ENCODE measurements at places on chromosomes 2 and 18.

- DNase-seq = no peak
Measured at GRCh38 chr2:221962186-221962585, 336.6 kb downstream of the PAX3 start.

DNA sequence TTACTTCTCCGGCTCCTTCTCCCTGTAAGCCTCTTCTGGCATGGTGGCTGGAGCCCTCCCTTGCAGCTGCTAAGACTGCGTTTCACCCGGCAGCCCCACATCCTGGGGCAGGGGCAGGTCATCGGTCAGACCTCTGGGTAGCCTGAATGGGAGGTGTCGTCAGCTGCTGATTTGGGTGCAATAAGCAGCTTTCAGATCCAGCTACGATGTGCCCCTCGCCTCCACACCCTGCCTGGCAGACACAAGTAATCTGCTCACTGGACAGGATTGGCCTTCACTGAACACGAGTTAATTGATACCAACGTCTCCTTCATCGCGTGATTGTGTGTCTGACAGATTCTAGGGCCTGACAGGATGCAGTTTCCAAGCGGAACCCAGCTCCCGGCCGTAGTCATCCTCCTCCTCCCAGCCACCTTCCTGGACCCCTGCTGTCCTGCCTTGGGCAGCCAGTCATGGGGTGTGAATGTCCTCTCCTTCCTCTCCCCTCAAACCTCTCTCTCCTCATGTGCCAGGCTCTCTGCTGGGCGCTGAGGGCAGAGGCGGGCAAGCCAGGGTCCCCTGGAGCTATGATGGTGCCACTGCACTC, 18.9 kb upstream of the PDIA6 start:
- DNase-seq = no peak

DNA sequence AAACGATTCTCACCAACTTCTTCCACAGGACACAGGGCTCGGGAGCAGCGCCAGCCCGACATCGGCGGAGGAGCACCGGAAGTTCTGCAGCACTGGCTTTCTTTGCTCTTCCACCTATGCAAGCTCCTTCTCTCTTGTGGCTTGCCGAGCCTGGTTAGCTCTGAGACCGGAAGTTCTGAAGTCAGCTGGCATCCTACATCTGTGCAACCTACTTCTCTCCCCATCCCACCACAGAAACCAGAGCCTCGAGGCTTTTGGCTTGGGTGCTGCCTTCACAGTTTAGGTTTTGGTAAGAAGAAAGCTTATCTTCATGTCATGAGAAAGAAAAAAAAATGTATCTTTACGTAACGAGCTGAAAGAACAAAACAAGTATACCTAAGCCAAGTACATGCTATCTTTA, 111.7 kb downstream of the ANKRD44 start:
- no peak for DNase-seq

DNA sequence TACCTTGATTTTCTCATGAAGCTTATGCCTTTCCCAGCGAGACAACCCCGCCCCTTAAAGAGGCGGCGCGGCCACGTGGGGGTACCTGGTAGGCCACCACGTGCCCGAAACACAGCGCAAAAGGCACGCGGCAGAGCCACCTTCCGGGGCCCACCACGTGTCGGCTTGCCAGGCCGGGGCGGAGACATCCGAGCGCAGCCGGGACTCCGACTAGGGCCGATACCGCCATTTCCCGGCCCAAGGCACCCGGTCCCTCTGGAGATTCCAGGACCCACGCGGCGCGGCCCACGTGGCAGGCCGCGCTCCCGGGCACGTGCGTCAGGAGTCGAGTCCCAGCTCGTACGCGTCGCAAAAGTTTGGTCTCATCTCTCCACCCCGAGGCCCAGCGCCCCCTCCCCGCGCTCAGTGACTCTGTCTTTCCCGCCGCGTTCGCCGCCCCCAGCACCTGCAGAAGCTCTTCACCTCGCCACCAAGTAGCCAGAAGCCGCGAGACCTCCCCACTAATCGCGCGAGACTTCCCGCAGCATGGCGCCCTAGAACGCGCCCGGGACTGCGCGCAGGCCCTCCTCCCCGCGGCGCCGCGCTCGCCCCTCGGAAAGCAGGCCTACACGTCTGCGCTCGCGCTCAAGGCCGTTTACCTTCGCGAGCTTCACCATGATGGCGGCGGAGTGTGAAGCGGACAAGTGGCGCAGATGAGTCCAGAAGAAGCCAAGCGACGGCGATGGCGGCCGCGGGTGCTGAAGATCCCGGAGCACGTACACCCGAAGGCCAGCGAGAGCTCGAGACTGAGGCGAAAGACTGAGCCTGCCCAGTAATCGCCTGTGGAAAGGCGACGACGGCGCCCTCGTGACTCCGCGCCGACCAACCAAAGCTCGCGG, at the start of gene NCL:
Gene NCL, minus strand, starts transcription at position 787 of the 878 bp plus-strand sequence. Its CDS starts 131 bp downstream, at position 656.
- DNase-seq = no peak

- no peak for DNase-seq
Measured at GRCh38 chr2:188444106-188444835, 152.6 kb downstream of the GULP1 start.

Measured in left renal cortex interstitium (tissue), 4 donors.